ENCODE measurements at places on chromosomes 7 and 10. TPM values are rescaled to one million over a fixed set of nuclear protein-coding genes. Genes with fewer than 3 reads are reported as not detected.

The ERVW-1 gene
- total RNA-seq, result not detected

The CTAGE15 gene
- total RNA-seq, result 2.8 TPM

The RET gene
- total RNA-seq, result not detected

The PGAM2 gene
- total RNA-seq, result not detected

The HMX3 gene
- not detected for total RNA-seq

Measured in MCF 10A (cell line).